ENCODE measurements at places on chromosomes 12 and 14. TPM values are rescaled to one million over a fixed set of nuclear protein-coding genes. Genes with fewer than 3 reads are reported as not detected.

Gene SLC10A1
- not detected for total RNA-seq

Gene KRT3
- total RNA-seq = not detected

- no peak for DNase-seq
Observed at GRCh38 chr12:84329938-84330337, 582.7 kb downstream of the SLC6A15 start.

- no peak for DNase-seq
Observed at GRCh38 chr14:31068235-31068634, 42.1 kb upstream of the STRN3 start.

Gene KLRB1
- total RNA-seq = not detected

Gene KRT80
- total RNA-seq = 33.0 TPM

Gene MYH6
- not detected for total RNA-seq

GRCh38 chr14:20179880-20180279 is 10.8 kb upstream of the OR11G2 start:
- no peak for DNase-seq

Gene GLIPR1L2
- not detected for total RNA-seq

- DNase-seq = no peak
Observed at GRCh38 chr14:64217308-64217707, 76.9 kb downstream of the ESR2 start.

DNA sequence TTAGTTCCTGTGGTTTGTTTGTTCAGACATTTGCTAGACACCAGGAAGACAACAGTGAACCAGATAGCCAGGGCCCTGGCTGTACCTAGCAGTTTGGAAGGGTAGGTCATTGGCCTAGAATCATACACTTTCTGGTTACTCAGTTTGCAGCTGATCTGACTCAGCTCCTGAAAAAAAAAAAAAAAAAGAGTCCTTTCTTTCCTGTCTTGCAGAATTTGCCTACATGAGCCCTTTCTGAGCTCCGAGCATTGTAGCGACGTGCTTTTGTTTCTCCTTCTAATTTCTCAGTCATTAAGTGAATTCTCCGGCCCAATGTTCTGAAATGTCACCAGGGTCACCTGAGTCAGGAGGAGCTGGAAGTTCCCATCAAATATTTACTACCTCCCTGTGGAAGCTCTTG is 2.4 kb downstream of the CABP1 start:
- DNase-seq = peak; percentile 44

DNA sequence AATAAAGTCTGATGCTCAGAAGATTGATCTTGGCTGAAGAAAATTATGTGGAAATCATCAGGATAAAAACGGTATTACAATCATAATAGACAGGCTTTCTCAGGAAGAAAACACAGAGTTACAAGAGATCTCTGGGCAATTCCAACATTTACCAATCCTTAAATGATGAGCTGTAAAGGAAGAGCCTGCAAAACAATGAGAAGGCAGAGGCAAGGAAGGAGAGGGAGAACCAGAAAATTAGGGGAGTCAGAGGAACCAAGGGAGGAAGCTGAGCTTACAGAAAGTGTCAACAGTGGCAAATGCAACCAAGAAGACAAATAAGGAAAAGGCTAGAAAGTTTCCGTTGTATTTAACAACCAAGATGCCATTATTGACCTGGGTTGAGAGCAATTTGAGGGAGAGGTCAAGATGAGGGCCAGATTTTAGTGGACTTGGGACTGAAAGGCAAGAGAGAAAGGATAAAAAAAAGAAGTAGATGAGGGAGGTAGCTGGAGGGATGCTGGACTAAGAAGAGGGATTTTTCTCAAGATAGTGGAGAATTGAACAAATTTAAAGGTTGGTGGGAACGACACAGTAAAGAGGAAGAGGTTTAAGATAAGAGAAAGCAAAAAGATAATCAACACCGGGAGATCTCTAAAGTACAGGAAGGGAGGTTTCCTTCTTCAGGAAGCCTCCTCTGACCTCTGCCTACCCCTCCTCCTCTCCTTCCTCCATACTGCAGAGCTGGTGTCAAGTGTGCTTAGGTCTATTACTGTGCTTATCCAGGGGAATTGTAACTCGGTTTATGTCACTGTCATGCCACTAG is 116.9 kb downstream of the DUSP6 start:
- DNase-seq = no peak

GRCh38 chr12:128138125-128138524 is 128.8 kb upstream of the TMEM132C start:
- DNase-seq = no peak

Gene KRT72
- total RNA-seq = not detected

GRCh38 chr12:83996671-83997070 is 915.9 kb downstream of the SLC6A15 start:
- no peak for DNase-seq

DNA sequence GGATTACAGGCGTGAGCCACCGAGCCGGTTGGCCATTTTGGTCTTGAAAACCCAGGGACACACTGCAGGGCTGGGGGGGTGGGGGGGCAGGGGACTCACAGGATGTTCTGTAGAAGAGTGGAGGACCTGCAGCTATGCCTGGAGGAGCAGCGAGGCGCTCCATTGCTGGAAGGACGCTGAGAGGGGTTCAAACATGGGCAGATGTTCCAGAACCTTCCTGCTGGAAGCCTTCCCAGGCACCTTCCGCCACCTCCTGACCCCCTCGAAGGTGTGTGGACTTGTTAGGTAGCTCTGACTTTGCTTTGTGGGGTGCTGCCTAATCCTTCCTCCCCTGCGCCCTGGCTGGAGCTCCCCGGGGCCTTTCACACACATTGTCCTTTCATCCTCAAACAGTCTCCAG is 19.6 kb upstream of the PPP1R13B start:
- no peak for DNase-seq

GRCh38 chr14:37034410-37035285 is 137.8 kb downstream of the SLC25A21 start:
- no peak for DNase-seq

DNA sequence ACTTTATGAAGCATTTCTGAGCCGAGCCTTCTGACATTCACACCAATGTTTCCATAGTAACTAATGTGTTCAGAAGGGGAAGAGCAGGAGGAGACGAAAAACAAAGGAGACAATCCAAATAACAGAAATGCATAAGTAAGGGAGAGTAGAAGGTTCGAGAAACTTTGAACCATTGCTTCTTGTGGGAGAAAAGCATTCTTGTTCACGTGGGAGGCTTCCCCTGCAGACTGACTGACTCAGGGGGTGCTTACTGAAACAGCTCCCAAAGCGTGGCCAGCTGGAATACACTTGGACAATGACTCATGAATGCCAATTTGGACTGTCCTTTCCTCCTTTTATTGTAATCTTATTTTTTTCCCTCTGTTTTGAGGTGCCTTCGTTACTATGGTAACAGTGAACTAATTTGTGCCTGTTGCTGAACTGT is 73.9 kb downstream of the NEDD1 start:
- no peak for DNase-seq
